ENCODE measurements at places on chromosomes 3 and 15. TPM values are rescaled to one million over a fixed set of nuclear protein-coding genes. Genes with fewer than 3 reads are reported as not detected.

The ADIPOQ gene
- not detected for total RNA-seq

The TP63 gene
- total RNA-seq: 0.29 TPM

DNA sequence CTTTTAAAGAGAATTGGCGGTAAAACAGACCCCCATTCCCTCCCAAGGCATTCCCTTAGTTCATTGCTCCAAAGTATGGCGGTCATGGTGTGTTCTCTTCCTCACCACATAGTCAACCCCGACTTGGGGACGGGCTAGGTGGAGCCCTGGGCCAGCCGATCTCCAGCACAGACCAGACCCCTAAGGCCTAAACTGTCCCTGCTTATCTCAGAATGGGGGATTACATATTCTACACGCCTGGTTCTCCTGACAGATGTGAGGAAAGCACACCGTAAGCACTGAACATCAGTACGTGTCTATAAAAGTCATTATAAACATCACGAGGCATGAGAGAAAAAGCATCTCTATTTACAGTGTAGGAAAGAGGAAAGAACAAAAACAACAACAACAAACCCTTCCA is 244.5 kb upstream of the STT3B start:
- DNase-seq: no peak

The TMCO5A gene
- not detected for total RNA-seq

- DNase-seq: peak; percentile 70
These were observed 103.1 kb downstream of the CMSS1 start for GRCh38 chr3:99920481-99921376.

DNA sequence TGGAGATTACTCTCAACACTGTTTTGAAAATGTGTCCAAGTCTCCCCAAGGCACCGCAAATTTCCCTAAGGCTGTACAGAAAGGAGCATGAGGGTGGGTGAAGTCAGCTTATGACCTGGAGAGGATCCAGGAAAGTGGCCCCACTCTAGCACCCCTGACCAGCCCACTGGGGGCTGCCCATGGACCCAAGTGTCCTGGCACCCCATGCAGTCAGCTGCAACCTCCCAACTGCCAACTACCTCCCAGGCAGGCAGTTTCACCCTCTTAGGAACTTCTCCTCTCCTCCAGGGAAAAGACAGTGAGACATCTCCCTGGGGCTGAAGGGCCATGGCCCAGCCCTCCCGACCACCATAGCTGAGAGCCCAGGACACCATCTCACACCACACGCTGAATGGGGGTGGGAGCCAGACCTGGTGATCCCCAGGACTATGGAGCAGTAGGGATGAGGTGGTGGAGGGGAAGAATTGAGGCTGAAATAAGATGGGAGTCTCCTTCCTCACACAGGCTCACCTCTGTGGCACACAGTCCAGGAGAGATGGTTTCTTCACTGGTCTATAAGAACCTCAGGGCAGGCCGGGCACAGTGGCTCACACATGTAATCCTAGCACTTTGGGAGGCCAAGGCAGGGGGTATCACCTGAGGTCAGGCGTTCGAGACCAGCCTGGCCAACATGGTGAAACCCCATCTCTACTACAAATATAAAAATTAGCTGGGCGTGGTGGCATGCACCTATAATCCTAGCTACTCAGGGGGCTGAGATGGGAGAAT is 104.4 kb downstream of the DAPK2 start:
- no peak for DNase-seq

GRCh38 chr15:73053398-73053723 is 1.1 kb downstream of the NEO1 start:
- DNase-seq: no peak

DNA sequence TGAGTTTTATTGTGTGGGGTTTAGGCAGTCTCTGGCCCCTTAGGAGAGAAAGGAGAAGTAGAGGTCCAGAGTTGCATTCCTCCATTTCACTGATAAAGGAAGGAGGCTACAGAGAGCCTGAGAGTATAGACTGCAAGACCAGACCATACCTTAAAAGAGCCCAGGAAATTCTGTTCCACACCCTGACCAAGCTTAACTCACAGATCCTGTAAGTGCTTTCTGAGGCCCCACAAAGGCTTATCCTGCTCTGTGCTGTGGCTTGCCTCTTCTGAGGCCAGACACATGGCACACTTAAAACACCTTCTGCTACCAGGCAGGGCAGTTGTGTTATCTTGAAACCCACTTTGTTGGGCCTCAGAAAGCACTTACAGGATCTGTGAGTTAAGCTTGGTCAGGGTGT is 39.2 kb upstream of the LEKR1 start:
- DNase-seq: no peak

GRCh38 chr3:58189691-58190090 is 21.1 kb downstream of the DNASE1L3 start:
- no peak for DNase-seq

DNA sequence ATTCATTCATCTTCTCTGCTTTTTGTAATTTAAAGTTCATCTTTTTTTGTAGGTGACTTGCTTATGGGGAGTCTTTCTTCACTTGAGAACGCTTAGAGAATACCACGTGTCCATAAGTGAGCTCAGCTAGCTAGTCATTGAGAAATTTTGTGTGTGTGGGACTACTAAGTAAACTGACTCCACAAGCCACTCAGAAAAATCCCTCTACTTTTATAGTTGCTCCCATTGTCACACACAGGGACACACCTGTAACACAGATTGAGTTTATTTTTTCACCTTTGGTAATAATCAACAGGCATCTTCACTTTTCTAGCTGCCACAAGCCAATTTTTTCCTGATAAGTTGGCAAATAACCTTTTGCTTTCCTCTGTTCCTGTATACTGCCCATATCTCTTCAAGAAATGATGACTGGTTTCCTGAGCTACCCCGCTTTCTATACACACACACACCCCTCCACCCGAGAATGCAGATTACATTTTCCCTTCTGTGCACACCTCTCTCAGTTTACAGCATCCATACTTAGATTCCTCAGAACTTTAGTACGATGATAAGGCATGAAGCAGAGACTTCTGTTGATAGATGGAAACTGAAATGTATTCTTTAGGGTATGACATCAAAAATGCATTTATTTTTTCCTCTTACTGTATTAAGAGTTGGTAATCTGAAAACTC is 4.6 kb downstream of the TSC22D2 start:
- DNase-seq: peak; percentile 32

GRCh38 chr3:66376568-66376967 is 124.3 kb downstream of the LRIG1 start:
- peak; percentile 32 for DNase-seq

DNA sequence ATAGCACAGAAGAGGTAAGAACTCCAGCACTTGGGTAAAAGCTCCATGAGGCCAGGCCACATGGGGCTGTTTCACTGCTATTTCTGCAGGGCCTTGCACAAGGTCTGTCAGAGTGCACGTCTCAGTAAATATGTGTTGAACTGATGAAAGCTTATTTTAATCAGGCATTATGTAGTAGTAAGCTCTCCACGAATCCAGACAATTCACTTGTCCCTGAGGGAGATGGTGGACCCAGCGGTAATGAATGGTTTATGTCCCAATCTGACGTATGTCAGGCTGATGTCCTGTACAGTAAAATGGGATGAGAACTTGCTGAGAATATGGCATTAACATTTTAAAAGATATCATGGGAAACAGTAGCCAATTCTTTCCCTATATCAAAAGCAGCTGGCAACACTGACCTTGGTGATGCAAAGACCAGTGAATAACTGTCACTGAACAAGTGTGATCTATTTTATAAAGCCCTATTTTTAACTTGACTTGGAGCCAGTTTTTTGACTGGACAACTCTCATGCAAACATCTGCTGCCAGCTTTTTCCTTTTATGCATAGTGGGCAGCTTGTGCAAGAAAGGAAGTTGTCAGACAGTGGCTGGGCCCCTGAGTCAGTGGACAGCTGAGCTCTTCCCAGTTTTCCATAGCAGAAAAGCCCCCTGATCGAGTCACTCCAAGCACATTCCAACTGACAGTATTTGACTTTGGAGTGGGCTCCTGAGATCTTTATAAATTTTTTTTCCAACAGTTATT is 519.8 kb upstream of the MDFIC2 start:
- peak; percentile 40 for DNase-seq

DNA sequence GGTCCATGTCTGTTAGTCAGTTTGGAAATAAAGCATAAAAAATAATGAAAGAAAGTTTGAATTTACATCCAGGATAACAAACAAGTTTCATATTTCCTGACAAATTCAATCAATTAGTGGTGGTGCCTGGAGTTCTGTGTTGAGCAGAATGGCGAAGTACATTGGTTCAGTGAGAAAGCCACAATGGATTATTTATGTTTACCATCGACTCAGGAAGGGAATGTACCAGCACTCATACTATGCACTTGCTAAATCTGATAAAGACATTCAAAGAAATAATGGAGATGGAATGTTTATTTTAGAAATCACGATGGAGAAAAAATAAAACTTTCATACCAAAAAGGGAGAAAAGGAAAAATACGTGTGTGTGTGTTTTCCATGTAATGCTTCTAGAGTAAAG is 45.3 kb upstream of the MME start:
- DNase-seq: no peak

The SH2D7 gene
- not detected for total RNA-seq

DNA sequence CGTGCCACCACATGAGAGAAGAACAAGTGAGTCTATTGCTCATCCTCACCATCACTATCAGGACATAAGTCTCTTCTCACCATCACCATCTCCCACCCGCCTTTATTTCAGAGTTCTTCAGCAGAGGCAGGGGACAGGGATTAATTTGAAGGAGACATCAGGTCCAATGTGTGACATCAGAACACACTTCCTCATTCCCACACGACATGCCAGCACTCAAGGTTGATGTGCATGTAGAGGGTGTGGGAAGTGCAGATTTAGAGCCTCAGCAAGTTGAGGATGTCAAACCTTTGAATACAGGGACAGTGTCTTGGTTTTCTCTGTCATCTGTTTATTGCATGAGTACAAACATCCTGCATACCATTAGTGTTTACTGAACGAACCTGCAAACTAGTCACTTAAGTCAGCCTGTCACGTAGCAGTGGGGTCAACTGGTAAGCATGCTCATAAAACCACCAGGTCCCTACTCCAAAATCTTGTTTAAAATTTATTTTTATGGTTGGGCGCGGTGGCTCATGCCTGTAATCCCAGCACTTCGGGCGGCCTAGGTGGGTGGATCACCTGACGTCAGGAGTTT is 104.4 kb downstream of the MYLK start:
- DNase-seq: no peak

GRCh38 chr15:40637221-40637745 is 43.2 kb downstream of the KNL1 start:
- DNase-seq: peak; percentile 5

GRCh38 chr3:174162550-174162949 is 696.6 kb upstream of the NAALADL2 start:
- no peak for DNase-seq

GRCh38 chr3:20072422-20072821 is 32.2 kb downstream of the KAT2B start:
- no peak for DNase-seq

GRCh38 chr3:120846073-120846472 is 61.9 kb upstream of the STXBP5L start:
- no peak for DNase-seq

All from Daoy (cell line).